T-helper 22 cell (primary cell): ENCODE measurements at places on chromosomes 12 and 14.

DNA sequence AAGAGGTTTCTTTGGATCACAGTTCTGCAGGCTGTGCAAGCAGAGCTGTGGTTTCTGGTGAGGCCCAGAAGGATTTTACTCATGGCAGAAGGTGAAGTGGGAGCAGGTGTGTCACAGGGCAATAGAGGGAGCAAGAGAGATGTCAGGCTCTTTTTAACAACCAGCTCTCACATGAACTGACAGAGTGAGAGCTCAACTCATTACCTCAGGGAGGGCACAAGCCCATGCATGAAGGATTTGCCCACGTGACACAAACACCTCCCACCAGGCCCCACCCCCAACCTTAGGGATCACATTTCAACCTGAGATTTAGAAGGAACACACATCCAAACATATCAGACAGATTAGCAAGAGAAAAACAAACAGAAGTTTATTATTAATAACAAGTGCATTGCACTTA lies 470.4 kb downstream of the GALC start:
- no peak for DNase-seq

GRCh38 chr14:32906672-32907071 lies 32.0 kb upstream of the NPAS3 start:
- no peak for DNase-seq

- DNase-seq: no peak
Observed at GRCh38 chr12:68780731-68781130, 27.2 kb upstream of the MDM2 start.

DNA sequence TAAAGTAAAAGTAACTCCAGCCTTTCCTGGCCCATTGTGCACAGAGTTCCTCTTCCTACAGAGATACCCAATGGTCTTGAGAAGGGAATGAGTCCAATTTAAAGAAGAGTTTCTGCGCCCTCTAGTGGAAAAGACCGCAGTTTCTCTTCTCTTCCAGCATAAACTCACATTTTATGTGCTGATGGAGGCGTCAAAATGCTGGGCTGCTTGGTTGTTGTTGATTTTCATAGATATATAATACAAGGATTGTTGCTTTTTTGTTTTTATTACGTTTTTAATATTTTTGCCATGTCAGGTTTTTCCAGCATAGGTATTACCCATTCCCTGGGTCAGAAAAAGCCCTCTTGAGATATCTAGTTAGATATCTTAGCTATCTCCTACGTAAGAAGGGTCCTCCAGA lies 356.9 kb upstream of the STXBP6 start:
- no peak for DNase-seq
